D341Med (cell line): ENCODE measurements at places on chromosomes 7 and 10.
A peak's percentile ranks its signal among the peaks of the same experiment; 100 is the strongest.

GRCh38 chr7:30503274-30504212, 1.1 kb downstream of the GGCT start:
- no peak for DNase-seq

DNA sequence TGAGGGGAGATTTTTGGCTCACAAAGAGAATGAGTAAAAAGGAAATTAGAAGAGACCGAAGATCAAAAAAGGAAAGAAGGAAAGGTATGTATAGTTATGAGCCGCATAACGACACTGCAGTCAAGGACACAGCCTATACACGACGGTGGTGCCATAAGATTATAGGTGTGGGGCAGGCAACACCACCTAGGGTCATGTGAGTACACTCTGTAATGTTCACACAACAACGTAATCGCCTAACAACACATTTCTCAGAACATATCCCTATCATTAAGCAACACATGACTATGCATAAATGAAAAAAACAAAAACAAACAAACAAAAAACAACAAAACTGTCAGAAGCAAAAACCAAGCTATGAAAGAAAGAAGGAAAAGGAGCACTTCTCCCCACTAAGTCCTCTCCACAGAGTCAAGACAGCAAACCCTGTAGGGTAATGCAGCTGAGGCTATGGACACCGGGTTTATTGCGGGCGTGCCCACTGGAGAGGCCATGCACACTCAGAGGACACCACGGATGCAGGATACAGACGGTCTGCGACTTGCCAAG, 45.1 kb downstream of the PIP4K2A start:
- DNase-seq, result no peak

DNA sequence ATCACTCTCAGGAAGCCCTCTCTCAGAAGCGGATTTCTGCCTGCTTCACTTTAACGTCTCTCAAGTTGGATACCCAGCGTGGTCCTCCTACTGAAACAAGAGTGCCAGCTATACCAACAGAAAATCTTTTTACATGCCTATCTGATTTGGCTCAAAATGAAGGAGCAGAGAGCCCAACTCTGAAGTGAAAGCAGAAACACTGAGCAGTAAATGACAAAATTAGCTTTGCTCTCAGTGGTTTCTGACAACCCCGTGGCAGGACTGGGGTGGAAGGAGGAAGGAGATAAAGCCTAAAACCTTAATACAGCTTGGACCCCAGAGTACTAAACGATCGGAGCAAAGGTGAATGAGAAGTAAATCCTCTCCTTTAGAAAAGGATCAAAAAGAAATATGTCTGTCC, 25.1 kb upstream of the GPR37 start:
- no peak for DNase-seq

DNA sequence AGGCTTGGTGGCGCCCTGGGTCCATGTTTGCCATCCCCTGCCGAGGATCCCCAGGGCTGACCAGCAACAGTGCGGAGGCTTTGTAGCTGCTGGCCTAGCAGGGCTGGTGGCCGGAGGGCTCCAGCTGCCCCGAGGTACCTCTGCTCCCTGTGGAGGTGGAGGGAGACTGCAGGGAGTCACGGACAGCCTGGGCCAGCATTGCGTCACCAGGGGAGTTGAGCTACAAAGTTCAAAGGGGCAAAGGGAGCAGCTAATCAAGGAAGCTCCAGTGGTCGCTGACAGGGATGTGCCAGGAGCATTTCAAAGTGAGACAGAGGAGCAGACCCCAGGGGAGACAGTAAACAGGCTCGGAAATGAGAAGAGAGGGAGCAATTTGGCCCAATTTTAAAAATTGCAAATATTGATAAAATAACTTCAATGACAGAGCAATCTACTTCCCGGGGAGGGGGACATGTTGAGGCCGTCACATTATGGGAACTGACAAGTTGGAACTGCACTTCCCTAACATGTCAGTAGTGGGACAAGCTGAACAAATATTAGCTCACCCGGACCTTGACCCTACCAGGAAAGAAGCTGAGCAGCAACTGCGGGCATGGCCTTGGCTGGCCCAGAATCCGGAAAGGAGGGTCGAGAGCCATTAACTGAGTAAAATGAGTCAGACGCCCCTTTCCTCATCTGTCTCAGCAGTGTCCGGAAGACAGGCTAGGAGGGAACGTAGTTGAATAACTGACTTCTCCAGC, 39.4 kb downstream of the BTBD16 start:
- DNase-seq, result no peak

DNA sequence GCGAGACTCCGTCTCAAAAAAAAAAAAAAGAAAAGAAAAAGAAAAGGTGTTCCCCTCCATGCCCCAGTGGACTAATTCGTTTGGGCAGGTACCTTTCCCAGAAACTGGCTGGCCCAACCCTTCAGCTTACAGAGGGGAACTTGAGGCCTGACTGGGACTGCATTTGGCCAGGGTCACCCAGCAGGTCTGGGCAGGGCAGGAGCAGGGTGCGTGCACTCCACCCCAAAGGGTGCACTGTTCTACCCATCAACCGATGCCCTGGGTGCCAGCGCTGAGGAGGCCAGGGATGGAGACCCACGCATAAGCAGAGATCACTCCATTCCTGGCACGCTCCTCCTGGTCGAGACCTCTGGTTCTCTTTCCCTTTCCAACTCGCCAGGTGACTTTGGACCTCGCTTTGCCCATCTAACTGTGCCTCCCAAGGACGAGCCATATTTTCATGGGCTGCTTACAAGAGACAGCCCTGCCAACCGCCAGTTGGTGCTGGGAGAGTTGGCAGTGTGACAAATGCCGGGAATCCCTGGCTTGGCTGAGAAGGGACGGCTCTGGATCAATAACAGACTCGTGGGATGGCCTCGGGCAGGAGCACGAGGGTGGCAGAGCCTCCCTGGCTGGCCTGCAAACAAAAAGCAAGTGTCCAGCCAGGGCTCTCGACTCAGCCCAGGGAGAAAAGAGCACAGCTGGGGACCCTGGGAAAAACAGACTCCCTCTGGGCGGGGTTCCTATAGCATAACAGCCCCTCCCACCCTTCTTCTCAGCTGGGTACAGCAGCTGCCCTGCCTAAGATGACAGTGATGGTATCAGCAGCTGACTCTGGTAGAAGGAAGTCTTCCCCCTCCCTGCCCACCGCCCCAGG, 7.9 kb downstream of the HSPB1 start:
- DNase-seq, result peak; percentile 69

DNA sequence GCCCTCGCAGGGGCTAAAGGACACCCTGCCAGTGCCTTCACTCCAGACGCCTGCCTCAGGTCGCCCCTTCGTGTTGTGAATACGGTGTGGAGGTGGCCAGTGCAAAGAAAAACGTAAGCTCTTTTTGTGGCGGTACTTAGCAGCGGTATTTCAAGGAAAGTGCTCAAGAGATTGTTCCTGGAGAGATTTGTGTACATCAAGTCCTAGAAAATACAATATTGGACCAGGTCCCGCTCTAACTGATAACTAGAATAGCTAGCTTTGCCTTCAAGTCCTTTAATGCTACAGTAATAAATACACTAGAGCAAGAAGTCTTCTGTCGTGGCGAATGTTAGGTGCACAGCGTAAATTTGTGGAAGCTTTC, 689 bp downstream of the PLCE1 start:
- DNase-seq, result no peak

- DNase-seq, result peak; percentile 0
Observed at GRCh38 chr10:100567826-100568225, 32.1 kb downstream of the HIF1AN start.

- DNase-seq, result no peak
Observed at GRCh38 chr10:114801411-114801813, 20.2 kb upstream of the FHIP2A start.

DNA sequence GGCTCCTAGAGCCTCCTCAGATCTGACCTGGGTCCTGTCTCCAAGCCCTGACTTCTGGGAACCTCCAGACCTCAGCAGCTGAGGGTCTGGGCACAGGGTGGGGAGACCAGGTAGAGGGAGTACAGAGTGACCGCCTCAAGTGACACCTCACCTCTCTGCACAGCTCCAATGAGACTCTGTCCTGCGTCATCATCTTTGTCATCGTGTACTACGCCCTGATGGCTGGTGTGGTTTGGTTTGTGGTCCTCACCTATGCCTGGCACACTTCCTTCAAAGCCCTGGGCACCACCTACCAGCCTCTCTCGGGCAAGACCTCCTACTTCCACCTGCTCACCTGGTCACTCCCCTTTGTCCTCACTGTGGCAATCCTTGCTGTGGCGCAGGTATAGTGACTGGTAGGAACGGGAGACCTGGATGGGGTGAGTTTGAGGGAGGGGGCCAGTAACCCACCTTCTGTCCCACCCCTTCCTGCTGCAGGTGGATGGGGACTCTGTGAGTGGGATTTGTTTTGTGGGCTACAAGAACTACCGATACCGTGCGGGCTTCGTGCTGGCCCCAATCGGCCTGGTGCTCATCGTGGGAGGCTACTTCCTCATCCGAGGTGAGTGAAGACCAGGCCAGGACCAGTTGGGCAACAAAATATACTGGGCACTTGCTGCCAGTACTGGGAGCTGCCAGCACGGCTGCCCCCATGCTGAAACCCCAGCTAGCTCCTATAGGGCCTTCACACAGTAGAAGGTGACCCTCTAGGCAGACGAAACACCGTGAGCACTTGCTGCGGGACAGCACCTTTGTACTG, 17.8 kb downstream of the SMO start:
- no peak for DNase-seq

DNA sequence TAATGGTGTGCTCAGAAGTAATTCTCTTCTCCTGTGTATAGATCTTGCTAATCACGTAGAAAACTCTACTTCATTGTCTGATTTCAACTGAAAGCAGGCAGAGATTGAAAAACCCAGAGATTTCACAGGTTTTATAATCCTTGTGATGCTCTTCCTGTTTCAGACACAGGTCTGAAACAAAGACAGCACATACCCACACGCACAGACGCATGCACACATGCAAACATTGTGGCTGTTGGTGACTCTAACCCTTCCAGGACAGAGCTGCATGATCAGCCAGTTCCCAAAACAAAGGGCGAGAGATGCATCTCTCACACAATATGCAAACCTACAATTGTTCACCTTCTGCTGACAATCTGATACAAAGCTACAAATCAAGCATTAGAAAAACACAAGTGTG, 11.1 kb upstream of the TFEC start:
- no peak for DNase-seq

GRCh38 chr7:42100156-42100508, 136.9 kb downstream of the GLI3 start:
- DNase-seq, result no peak

DNA sequence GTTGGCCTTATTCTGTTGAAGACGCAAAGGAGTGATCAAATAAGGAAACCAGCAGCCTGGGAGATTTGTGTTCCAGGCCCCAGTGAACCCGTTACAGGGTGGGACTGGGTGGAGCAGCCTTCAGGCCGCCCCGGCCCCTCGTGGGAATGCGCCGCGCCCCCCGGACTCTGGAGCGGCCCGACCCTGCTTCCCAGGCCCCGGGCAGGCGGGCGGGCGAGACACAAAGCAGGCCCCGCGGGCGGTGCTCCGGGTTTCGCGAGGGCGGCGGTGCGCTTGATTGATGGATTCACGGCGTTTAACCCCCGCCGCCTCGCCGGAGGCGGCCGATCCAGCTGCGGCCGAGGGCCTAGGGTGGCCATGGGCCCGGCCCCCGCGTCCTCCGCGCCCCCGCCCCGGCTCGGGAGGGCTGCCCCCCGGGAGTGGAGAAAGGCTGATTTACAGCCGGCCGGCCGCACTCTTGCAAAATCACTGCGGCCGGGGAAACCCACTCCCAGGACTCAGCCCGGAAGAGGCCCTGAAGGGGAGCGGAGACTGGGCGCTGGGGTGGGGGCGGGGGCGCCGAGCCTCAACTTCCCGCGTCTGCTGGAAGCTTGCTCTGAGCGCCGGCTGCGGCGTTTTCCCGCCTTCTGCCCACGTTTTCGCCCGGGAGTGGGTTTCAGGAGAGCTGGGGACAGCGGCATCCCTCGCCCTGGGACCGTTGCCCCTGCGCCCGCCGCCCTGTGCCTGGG, 299.6 kb upstream of the NFE2L3 start:
- peak; percentile 31 for DNase-seq
